H7 (cell line): ENCODE measurements at places on chromosomes 4 and X. TPM values are rescaled to one million over a fixed set of nuclear protein-coding genes. Genes with fewer than 3 reads are reported as not detected.

DNA sequence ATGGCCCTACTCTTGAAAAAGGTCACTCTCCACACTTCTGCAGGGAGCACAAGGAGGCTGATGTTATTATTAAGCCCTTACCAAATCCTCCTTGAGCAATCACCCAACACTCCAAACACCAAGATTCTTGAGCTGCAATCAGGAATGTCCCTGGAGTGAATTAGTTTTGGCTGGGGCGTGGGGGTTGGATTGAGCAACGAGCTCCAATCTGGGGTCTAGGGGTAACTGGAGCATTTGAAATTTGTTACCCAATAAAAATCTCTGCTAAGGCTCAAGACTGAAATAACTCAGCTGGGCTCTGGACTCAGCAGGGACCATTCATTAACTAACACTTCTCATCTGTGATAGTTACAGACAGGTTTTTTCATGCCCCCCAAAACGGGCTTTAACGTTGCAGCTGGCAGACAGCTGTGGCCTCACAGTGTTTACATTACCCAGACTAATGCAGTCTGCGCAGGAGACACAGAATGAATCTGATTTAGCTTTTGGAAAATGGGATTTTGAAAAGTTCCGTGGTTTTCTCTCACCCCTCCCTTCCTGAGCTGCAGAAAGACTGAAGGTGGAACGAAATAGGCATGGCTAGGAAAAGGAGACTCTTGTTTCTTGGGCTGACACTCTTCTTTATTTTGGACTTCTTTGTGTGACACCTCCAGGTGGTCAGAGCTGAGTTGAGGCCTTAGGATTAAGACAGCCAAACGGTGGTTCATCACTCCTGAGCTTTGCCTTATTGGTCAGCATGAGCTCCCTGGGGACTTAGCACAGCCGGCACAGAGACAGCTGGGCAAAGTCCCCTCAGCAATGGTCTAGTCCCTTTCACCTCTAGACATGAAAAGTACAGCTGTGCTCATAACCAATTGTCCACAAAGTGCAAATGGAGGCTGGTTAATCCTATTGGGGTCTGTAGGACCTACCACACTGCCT, 26.6 kb downstream of the PLAC1 start:
- no peak for DNase-seq

- DNase-seq, result no peak
Measured at GRCh38 chrX:142503967-142504643, 299.0 kb upstream of the MAGEC2 start.

DNA sequence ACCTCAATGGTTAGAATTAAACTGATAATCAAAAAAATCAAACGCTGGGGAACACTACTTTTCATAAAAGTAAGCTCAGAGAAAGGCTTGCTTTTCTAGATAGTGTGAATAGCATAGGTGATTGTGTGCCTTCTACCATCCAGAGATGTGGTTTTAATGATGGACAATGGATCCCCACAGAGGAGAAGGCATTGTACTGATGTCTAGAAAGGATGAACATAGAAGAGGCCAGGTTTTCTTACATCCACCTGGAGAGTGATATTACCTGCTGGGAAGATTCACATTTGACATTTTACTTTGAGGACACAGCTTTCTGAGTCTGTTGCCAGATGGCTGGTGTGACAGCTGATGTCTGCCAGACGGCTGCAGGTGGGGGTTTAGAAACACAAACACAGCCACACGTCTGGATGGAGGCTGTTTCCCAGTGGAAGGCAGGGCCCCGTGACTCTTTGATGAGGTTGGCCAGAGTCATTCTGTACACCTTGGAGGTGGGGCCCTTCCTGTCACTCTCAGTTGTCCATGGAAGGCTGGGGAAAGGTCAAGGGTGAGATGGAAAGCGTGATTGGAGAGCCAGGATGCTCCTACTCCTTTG, 114.4 kb downstream of the PSAPL1 start:
- DNase-seq, result no peak

- peak; percentile 7 for DNase-seq
Measured at GRCh38 chrX:71102292-71102691, 4.2 kb downstream of the CXorf65 start.

DNA sequence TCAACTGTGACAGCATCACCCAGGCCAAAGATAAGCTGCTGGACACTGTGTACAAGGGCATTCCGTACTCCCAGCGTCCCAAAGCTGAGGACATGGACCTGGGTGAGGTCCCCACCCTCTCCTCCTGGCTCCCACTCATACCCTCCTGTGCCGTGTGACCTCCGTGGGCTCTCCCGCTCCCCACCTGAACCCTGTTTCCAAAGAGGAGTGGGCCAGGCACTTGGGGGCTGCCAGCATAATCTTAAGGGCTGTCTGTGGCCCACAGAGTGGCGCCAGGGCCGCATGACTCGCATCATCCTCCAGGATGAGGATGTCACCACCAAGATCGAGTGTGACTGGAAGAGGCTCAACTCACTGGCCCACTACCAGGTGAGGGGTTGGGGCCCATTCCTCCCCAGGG, 10.0 kb downstream of the LAGE3 start:
- DNase-seq, result no peak

- no peak for DNase-seq
Measured at GRCh38 chr4:138410266-138410665, 168.1 kb upstream of the SLC7A11 start.

DNA sequence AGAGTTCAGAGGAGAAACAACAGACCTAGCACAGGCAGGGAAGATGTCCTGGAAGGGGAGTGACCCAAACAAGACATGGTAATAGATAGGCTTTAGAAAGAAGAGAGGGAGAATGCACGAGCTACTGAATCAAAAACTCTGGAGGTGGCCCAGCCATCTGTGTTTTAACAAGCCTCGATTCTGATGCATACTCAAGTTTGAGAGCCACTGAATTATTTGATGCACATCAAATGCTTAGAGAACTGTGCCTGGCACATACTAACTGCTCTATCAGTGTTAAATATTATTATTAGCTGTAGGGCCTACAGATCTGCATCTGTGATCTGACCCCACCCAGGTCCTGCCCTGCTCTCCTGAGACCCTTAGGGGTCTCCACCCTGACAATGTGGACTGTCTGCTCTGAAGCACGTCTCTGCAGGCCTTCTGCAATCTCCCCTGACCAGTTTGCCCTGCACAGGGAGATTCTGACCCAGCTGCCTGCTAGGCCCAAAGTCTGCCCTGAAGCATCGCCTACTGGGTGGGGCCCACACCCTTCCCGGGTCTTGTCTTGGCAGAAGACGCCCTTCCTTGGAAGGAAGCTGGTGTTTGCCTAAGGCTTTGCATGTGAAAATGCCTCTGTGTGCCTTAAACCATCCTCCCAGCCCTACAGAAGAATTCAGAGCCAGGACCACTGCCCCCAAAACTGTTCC, 201.5 kb upstream of the KLF3 start:
- DNase-seq, result no peak

GRCh38 chr4:19700992-19701391, 550.7 kb upstream of the SLIT2 start:
- DNase-seq, result no peak

GRCh38 chrX:55489314-55490009, at the start of gene USP51:
Gene USP51 (minus strand): TSS chrX:55489848. CDS start chrX:55488939, 909 bp downstream.
- peak; percentile 79 for DNase-seq

DNA sequence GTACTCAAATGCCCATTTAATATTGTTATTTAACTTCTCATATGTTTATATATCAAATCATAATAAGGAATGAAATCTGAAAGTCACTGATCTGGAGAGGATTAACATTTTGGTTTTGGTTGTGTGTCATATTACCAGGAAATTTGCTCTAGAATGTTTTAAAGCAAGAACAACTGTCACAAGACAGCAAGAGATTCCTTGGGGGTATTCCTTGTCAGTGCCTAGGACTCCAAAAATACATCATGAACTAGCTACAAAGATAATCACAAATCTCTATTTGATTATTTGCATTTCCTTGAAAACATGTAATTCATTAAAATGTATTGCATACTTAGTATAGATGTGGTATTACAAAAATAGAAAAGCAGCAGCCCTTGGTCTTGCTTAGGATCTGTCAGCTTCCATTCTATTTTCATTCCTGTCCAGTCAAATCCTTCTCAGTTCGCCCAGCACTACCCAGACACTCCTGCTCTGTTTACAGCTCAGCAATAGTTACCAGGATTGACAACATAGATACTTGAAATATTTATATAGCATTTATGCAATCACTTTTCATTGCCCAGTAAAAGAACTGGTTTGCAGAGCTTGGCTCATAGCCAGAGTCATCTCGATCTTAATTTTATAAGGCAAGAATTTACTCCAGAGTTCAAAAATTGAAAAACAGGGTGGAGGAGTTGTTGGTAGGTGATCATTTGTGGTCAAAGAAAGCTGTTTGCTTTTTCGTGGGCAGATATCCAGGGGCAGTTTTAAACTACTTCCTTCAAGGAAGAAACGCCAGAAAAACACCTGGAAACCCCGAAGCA, 9.2 kb upstream of the BMP3 start:
- DNase-seq, result no peak

GRCh38 chr4:22090661-22091351, 142.2 kb upstream of the KCNIP4 start:
- DNase-seq, result no peak

DNA sequence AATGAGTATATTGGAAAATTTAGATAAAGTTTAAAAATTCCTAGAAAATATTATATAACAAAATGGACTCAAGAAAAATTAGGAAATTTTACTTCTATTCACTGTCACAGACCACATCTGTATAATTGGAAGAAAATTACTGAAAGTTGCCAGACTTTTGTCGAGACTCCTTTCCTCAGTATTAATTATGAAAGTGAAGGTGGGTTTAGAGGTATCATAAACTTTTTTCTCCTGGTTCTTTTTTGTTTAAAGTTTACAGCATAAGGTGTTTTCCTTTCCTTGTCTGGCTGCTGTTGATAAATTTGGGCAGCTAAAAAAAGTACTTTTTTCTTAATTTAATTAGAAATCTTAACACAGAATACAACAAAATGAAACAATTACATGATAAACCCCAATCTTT, 6.7 kb upstream of the TEX13D start:
- no peak for DNase-seq

DNA sequence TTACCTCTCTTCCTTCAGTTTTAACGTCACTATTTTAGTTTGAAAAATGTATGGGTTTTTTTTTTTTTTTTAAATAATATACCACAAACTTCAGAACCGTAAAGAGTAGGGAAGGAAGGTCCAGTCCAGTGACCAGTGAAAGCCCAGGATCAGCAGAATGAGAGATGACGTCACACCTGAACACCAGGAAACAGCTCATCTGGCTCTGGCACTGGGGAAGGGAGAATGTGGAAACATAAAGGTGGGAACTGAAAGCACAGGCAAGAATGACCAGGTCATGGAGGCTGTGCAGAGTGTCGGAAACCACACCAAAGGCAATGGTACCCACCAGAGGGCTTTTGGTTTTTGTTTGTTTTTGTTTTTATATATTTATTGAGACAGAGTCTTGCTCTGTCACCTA, 141.2 kb downstream of the DHX15 start:
- DNase-seq, result no peak

GRCh38 chr4:166625018-166625637, 609.2 kb downstream of the SPOCK3 start:
- DNase-seq, result no peak

GRCh38 chr4:150518559-150518958, 63.4 kb upstream of the MAB21L2 start:
- DNase-seq, result no peak

- DNase-seq, result peak; percentile 46
Measured at GRCh38 chr4:6538575-6538974, 36.4 kb upstream of the MAN2B2 start.

DNA sequence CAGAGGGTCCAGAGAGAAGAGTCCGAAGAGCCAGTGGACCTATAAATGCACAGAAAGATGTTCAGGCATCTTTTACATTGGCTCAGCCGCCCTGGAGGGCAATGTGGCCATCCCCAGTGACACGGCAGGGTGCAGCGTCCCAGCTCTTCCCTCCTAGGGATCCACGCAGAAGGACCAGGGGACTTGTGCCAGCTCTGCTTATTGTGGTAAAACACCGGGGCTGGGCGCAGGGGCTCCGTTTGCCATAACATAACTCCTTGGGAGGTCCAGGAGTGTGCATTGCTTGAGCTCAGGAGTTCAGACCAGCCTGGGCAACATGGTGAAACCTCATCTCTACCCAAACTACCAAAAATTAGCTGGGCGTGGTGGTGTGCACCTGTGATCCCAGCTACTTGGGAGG, 70.2 kb downstream of the CPZ start:
- DNase-seq, result peak; percentile 13

- DNase-seq, result peak; percentile 54
Measured at GRCh38 chr4:1112174-1112820, 1.1 kb downstream of the RNF212 start.

The ARHGAP6 gene
- 1.7 and 2.0 TPM in 2 replicates for total RNA-seq

The TMPRSS11F gene
- not detected in 2 replicates for total RNA-seq

The TLR7 gene
- not detected in 2 replicates for total RNA-seq

The DGKK gene
- 0.67 and 1.4 TPM in 2 replicates for total RNA-seq

The MTMR1 gene
- total RNA-seq, result 11.4 and 11.6 TPM in 2 replicates

The PABPC1L2B gene
- 0.11 and 0.17 TPM in 2 replicates for total RNA-seq

The HSPA4L gene
- total RNA-seq, result 1.2 and 1.7 TPM in 2 replicates

The TMEM35A gene
- total RNA-seq, result 1.4 and 2.3 TPM in 2 replicates
